ENCODE measurements at places on chromosomes 3 and 15.

GRCh38 chr3:66376568-66376967 is 124.3 kb downstream of the LRIG1 start:
- DNase-seq: no peak

DNA sequence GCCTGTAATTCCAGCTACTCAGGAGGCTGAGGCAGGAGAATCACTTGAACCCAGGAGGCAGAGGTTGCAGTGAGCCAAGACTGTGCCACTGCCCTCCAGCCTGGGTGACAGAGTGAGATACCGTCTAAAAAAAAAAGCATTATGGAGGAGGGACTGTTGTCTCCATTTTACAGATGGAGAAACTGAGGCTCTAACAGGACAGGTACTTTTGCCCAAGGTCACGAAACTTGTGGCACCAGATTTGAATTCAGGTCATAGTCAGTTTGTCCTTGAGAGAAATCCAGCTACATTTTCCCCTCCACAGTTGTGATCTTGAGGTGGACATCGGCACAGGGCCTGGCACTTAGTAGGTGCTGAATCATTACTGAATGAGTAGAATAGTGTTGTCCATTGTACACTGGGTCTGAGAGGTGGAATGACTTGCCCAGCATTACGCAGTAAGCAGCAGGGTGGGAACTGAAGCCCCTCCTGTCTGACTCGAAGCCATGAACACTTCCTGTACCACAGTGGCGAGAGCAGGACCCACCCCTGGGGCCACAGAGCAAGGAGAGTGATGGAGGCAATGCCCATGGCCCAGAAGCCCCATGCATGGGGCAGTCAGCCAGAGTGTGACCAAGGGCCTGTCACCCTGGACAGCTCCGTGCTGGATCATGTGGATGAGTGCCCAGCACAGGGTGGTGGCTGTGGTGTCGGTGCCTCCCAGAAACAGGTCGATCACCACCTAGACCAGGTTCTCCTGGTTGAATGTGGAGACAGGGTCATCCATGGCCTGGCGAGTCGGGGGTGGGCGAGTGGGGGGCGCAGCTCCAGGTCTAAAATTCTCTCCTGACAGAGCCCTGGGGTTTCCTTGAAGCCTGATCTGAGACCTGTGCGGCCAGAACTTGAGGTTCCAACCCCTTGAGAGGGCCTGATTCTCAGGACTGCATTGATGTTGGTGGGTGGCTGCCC is 20.4 kb upstream of the PARL start:
- DNase-seq: no peak

DNA sequence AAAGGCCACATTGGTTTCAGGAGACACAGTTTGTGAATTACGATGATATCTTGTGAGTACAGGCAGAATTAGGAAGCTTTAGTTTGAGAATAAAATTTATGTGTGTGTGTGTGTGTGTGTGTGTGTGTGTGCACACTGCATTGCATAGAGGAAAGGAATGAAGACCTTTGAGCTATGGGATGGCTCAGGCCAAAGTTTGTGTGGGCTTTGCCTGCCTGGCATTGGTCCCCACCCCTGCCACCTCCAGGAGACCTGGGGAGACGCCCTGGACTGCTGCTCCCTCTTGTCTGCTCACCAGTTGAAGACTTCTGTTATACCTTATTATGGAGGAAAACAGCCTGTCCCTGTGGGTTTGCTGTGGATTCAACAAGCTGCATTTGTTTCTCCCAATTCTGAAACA is 37.2 kb downstream of the TIGIT start:
- no peak for DNase-seq

GRCh38 chr3:57112206-57112605 is 51.7 kb downstream of the SPATA12 start:
- no peak for DNase-seq

GRCh38 chr3:184716622-184717398 is 4.9 kb upstream of the MAGEF1 start:
- peak; percentile 79 for DNase-seq

- DNase-seq: no peak
These were observed 5.0 kb downstream of the PEAK1 start for GRCh38 chr15:77414789-77415442.

DNA sequence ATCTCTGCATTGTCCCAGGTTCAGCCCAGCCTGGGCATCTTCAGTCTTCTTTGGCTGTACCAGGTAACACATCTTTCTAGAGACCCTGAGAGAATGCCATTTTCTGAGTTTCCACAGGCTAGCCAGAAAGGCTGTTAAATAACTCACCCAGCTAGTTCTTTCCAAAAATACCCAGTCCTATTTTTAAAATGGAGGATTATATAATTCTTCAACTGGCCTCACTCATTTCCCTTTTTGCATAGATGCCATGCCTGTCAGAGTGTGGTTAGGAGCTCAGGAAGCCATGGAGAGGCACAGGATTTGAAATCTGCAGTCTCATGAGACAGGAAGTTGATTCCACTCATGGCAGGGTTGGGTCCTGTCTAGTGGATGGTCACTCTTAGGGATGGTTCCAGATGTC is 39.8 kb downstream of the CEMIP start:
- no peak for DNase-seq

GRCh38 chr3:95311272-95311671 is 1248.4 kb downstream of the NSUN3 start:
- DNase-seq: no peak

DNA sequence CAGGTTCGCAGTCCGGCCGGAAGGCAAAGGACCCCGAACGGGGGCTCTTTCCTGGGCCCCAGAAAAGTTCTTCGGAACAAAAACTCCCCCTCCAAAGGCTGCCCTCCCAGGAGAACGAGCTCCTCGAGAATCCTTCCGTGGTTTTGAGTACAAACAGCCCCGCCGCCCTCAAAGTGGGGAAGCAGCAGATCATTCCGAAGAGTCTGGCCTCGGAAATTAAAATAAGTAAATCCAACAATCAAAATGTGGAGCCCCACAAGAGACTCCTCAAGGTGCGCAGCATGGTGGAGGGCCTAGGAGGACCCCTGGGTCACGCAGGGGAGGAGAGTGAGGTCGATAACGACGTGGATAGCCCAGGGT is 1.3 kb downstream of the ARHGEF26 start:
- no peak for DNase-seq

All from NCI-H1092 (cell line).